ENCODE measurements at places on chromosomes 3 and 15.
A peak's percentile ranks its signal among the peaks of the same experiment; 100 is the strongest.

GRCh38 chr3:134311693-134312071 is 61.0 kb upstream of the RYK start:
- DNase-seq = no peak

GRCh38 chr3:128544190-128544589 is 51.2 kb upstream of the GATA2 start:
- no peak for DNase-seq

- no peak for DNase-seq
These were observed 221.8 kb downstream of the ZIC1 start for GRCh38 chr3:147630921-147631415.

- DNase-seq = no peak
These were observed 398 bp upstream of the RAB7A start for GRCh38 chr3:128725547-128726022.

- peak; percentile 10 for DNase-seq
These were observed 260.4 kb upstream of the P2RY1 start for GRCh38 chr3:152574461-152575079.

DNA sequence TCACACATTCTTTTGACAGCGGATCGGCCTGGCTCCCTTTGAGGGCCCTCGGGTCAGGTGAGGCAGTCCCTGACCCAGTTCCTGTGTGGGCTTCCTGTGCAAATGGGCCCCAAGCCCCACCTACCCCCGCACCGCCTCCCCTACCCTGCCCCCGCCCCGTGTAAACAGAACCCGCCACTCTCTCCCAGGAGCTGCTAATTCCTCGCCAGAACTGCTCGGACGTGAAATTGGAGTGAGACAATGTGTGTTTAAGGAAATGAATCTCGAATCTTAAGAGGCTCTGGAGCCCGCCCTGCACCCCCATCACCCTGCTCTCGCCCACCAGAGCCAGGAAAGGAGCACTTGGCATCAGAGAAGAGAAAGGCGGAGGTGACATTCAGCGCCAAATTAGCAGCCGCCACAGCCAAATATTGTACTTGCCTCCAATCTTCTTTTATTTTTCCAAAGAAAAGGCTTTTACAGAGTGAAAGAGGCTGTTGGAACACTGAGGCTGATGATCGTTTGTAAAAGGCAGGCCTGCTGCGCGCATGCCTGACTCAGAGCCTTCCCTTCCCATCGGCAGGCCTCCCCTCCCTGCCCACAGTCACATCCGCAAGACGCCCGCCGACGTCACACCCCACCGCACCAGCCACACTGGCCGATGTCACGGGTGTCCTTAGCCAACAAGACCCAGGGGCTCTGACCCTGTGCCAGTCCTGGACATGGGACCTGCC is 53.1 kb downstream of the CACNA2D2 start:
- peak; percentile 35 for DNase-seq

- DNase-seq = no peak
These were observed 478 bp downstream of the GPR15 start for GRCh38 chr3:98532275-98532637.

DNA sequence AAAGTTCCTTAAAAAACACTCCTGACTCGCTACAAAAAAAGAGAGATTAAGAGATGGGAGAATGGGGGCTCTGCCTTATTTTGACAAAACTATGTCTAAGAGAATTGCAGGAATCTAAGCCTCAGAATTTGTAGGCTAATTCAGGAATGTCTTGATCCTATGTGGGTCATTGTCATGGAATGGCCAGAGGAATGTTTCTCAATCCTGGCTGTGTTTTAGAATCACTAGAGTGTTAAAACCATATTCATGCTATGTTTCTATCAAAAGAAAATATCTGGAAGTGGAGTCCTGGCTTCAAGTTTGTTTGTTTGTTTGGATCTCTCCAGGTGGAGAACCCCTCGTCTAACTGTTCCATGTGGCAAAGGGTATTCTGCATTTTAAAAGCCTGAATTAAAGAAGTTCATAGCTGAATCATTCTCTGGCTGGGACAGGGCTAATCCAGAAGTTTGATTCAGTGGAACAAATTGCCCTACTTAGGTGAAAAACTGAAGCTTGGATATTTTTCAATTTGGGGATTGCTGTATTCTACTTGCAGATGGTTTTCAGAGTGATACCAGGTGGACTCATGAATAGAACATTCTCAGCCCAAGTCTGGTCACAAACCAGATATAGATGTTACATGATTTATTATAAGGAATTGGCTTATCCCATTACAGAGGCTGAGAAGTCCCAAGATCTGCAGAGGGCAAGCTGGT is 28.2 kb downstream of the GJD2 start:
- DNase-seq = no peak

GRCh38 chr3:185822221-185823000 is 2.4 kb downstream of the IGF2BP2 start:
- no peak for DNase-seq

- no peak for DNase-seq
These were observed 76.6 kb downstream of the IL12A start for GRCh38 chr3:160065282-160065681.

- DNase-seq = no peak
These were observed 270.8 kb downstream of the OPA1 start for GRCh38 chr3:193863657-193864357.

DNA sequence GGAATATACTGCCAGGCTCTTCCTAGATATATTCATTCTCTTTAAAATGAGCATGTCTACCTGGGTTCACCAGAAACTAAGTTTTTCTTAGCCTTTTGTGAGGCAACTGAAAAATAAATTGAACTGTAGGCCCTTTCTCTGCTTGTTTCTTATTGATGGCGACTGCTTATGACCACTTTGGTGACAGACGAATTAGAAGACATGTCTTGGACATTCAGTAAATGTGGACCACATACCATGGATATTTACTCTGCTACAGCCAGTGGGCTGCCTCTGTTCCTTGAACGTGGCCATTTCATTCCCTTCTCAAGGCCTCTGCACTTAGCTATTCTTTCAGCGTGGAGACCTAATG is 603 bp upstream of the SELENOK start:
- no peak for DNase-seq

GRCh38 chr15:38861108-38861507 is 296.5 kb upstream of the RASGRP1 start:
- DNase-seq = no peak

DNA sequence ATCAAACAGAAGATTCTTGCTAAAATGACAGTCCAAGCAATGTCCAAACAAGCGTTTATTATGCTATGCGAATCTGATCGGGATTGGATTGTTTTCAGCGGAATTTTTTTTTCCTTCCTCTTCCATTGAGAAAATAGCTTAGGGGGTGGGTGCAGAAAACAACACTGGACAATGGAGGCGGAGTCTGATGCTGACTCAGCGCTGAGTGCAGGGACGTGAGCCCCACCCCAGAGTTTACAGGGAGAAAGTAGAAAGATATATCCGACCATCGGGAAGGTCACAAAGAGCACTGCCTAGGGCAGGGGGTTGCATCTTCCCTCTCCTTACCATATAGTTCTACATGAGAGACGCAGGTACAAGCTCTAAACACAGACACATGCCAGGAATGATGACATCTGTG is 117.0 kb downstream of the FOXP1 start:
- no peak for DNase-seq

GRCh38 chr3:129514110-129514509 is 14.3 kb upstream of the RHO start:
- DNase-seq = no peak

- no peak for DNase-seq
These were observed 286.9 kb downstream of the XXYLT1 start for GRCh38 chr3:194984066-194984465.

DNA sequence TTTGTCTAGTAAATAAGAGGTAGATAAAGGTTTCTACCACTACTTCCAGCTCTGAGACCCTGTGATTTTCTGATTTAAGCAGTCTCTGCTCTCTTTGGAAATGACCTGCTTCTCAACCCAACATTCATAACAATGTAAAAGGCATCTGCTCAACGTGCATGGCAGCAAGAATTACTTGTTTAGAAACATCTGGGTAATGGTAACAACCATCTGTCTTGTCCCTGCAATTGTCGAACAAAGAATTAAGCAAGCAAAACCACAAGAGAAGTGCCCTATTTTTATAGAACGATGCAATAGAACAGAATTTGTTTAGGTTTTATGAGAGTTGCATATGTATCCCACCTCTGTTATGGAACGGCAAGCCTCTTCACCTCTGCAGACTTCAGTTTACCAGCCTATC is 7.1 kb upstream of the FSIP1 start:
- DNase-seq = no peak

DNA sequence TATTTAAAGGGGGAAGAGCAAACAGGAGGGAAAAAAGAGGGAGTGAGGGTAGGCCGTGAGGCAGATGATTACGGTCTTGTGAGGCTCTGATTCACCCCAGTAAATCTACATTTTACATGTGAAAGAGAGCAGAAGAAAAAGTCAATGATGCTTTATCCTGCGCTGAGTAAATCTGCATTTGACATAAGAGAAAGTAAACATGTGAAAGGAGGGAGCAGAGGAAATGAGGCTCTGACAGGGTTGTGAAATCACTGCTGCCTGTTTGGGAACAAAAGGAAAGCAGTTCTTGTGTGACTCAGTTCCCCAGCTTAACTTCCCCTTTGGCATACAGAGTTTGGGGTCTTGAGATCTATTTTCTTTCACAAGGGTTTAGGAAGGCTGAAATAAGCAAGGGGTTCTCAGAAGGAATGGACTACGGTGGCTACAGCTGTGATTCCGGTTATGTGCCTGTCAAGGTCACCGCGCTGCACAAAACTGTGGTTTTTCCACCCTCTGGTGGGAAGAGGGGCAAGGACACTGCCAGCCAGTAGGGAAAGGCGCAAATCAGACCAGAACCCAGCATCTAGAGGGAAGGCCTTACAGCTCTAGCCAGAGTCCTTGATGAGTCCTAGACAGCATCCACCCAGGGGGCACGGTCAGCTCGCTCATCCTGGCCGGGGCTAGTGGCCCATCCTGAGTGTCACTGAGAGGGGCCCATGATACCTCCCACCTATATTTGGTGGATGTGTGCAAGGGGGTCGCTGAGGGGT is 18.9 kb upstream of the HCN4 start:
- DNase-seq = no peak

DNA sequence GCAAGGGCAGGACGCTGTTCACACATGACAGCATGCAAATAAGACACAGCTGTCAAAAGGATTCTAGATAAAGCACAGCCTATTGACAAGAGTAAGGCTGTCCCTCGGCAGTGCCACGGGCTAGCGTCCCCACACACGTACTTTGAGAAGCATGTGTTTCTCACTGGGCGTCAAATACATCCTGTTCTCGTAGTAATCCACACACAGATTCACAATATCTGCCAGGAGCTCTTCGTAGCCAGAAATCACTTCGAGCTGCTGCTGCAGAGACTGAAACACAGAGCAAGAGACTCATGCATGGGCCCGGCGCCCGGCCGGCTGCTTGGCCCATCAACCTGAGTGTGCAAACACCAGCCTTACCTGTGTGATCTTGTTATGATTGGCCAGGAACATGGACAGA is 41.1 kb downstream of the CYFIP1 start:
- no peak for DNase-seq

GRCh38 chr3:126537116-126537729 is 13.3 kb downstream of the CHST13 start:
- no peak for DNase-seq

DNA sequence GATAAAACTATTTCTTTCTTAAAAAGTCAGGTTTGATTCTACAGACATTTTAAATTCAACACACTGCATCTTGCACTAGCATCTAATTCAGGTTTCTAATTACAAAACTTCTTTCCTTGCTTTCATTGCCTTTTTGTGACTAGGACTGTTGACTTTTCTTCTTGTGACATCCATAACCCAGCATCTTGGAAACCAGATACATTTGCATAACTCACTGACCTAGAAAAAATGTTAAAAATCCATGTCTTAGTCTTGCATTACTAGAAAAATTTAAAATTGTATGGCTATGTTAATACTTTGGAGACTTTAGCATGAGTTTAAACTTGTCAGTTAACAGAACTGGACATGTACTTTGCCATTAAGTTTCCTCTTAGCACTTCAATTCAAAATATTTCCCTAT is 72.7 kb downstream of the DTWD1 start:
- DNase-seq = no peak

DNA sequence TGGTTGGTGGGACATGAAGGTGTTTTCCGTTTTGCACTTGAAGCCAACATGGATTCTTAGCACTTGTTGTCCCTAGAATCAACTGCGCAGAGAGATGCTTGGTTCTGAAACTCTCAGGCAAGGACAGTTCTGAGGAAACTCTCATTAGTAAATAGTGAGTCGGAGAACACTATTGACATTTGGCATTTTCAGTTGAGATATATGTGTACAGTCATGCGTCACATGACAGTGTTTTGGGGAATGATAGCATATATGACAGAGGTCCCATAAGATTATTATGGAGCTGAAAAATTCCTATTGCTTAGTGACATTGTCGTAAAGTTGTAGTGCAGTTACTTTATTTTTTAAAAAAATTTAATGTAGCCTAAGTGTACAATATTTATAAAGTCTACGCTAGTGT is 5.8 kb downstream of the APBA2 start:
- DNase-seq = no peak

DNA sequence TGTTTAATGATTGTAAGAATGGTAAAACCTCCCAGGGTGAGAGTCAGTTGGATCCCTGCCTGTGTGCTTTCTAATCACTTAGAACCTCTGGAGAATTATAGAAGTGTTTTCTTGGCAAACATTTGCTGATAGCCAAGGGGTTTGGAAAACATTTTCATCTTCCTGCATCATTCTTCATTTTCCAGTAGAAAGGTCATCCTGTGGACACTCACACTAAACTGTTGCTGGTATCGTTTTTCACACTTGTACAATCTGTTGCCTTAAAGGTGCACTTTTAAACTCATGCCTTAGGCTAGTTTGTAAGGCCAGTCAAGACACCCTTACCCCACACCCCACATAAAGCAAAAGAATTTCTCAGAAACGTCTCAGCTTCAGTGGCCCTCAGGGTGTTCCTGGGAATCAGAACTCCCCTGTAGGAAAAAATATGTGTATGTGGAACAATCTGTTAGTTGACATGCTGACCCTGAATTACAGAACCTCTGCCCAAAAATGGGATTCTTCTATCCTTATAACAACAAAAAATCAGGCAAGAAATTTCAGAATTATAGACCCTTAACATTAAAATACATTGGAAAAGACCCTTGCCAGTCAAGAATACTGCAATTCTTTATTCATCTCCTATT is 5.8 kb upstream of the PLD1 start:
- no peak for DNase-seq

GRCh38 chr3:142337994-142338393 is 109.8 kb downstream of the XRN1 start:
- no peak for DNase-seq

GRCh38 chr15:87213626-87214025 is 1042.9 kb downstream of the NTRK3 start:
- no peak for DNase-seq

DNA sequence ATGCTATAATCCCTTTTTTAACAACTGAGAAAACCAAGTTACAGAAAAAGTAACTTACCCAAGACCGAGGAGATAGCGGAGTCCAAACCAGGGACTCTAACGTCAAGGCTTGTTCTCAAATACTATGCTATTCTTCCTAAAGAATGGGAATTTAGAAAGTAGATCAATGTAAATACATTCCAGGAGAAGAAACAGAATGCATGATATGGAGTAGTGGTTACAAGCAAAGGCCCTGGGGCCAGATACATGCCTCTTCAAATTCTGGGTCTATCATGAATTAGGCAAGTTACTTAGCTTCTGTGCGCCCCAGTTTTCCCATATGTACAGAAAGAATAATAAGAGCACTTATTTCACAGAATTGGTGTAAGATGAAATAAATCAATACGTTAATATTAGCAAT is 102.0 kb upstream of the CHMP2B start:
- DNase-seq = no peak

All from NCI-H1092 (cell line).